ENCODE measurements at places on chromosomes 12 and 14.

DNA sequence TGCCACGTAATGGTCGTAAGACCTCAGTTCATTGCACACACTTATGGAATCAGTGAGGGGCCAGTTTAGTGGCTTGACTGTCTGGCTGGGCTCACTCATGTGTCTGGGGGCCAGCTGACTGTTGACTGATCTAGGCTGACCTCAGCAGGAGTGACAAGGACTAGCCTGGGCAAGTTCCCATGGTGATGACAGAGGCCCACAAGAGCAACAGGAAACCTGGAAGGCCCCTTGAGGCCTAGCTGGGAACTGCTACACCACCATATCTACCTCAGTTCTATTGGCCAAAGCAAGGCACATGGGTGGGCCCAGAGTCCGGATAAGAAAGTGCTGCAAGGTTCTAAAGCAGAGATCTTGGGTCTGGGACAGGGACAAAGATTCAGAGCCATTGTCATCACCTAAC, 21.3 kb upstream of the RFLNA start:
- no peak for DNase-seq

DNA sequence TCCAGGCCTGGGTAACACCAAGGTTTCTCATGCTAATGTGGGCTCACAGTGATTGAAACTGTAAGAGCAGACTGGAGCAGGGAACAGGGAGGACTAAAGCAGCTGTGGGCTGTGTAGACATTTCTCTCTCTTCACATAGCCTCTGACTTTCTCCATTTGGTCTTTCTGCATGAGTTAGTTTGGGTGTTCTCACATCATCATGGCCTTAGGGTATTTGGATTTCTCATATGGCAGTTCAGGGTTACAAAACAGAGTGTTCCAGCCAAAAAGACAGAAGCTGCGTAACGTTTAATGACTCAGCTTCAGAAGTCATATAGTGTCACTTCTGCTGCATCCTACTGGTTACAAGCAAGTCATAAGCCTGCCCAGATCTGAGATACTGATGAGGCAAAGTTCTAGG, 52.0 kb upstream of the OSBPL8 start:
- no peak for DNase-seq

- no peak for DNase-seq
These were observed 2.6 kb upstream of the PLEKHG3 start for GRCh38 chr14:64701660-64702059.

DNA sequence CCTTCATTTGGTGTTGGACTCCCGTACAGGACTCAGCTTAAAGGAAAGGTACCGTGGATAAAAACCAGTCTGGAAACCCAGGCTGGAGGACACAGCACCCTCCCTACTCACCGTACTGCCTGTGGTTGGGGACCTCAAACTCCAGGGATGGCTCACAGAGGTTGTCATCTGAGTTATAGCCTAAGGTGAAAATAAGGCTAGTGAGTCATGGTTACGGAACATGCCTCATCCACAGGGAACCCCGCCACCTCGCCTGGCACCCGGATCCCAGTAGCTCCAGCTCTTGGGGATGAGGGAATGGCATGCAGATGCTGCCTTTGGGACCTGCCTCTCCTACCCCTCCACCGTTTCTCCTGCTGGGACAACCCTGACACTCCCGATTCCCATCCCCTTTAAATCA, 36.8 kb upstream of the GPR68 start:
- no peak for DNase-seq

DNA sequence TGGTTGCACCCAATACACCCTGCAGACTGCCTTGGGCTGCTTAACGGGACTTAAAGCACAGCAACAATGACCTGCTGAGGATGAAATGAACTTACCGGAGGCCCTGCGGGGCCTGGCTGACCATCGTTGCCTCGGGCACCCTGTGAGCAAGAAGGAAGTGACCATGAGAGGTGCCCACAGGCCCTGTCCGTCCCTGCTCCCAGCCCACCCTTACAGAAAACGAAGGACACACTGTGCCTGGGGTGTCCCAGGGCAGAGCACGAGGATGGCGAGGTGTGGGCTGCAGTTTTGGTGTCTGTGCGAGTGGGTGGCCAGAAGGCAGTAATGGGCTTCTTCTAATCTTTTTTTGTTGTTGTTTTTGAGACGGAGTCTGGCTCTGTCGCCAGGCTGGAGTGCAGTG, 14.6 kb downstream of the COL2A1 start:
- DNase-seq, result no peak

- DNase-seq, result no peak
These were observed 80.8 kb downstream of the CRACR2A start for GRCh38 chr12:3672113-3672509.

DNA sequence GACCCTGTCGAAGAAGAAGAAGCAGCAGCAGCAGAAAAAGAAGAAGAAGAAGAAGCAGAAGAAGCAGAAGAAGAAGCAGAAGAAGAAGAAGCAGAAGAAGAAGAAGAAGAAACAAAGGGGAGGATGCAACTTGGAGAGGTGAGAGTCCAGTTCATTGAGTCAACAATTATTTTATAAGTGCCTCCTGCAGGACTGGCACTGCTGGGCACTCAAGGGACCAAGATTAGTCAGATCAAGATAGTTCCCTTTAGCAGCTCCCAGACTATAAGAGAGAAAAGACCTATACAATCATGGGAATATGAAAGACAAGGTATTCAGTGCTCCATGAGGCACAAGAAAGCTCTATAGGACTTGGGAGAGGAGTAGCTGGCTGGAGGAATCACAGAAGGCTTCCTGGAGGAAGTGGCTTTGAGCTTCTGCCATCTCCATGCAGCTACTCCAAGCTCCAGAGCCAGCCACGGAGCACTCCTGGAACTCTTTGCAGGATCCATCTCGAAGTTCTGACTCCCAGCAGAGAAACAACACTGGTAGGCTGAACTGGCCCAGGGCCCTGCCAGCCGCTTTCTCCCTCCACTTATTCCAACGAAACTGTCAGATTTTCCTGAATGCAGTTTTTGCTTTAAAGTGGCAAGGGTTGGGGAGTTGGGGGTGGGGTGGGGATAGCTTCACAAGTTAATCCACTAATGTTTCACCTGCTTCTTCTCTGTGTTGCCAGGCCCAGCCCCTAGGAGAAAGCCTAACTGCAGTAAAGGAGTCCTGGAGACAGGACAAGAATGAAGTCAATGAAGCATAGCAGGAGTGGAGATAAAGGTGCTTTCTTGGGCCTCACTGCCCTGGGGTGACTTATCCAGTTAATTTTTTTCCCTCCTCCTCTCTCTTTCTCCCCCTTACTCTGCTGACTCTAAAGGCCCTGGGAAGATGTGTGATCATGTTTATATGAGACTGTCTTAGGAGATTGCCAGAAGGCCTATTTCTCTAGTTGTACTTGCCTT, 140.1 kb upstream of the PARP11 start:
- DNase-seq, result no peak

GRCh38 chr12:79407671-79408622, 282.8 kb downstream of the PAWR start:
- DNase-seq, result no peak

DNA sequence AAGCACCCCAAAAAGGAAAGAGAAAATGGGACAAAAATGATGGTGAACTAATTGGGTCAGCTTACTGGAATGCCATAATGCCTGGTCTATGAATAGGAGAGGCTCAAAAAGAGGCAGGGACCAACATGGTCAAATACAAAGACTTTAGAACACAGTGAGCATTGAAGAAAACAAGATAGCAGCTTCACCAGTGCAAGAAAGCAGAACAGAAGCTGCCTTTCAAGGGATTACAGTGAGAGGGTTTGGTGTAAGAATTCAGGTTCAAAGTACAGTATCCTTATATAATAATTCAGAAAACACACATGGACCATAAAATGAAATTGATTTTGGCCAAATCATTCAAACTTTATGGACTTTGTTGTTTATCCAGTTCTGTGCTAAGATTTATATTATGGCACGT, 162.1 kb downstream of the NAV3 start:
- no peak for DNase-seq

Measured in activated CD4-positive, alpha-beta T cell treated with anti-CD3 and anti-CD28 coated beads for 24 hours (primary cell).